ENCODE measurements at places on chromosomes 7 and 10.

DNA sequence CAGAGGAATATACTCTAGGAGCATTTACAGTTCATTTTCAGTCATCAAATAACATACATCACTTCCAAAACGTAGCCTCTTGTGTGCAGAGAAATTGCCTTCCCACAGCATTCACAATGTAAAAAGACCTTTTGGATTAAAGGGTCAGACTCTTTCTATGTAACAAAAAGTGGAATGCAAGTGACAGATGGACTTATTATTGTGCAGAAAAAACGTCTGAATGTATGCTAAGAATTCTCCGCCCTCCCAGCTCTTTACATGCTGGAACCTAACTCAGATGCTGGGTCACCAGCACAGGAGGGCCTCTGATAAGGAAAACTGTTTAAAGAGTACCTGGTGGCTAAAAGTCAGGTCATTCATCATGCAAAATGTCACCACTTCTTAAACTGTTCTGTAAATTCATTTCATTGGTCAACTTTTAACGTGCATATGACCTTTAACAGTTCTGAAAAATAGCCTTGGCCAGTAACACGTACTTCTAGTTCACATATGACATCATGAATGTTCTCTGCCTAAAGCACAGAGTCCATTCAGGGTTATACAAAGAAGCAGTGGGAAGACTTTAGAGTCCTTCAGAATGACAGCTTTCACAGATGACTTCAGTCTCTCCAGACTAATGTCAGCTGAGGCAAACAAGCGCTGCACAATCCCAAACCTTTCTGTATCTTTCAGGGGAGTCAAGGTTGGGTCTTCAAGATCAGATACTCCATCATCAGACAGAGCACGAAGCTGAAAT lies 58.6 kb downstream of the GSDME start:
- no peak overlapping the region for H3K4me3 ChIP-seq
- H3K27ac ChIP-seq = no peak overlapping the region
- no peaks in the 10 kb centered on the region for H3K27me3 ChIP-seq
- no peak for DNase-seq
- H3K36me3 ChIP-seq = no peaks in the 10 kb centered on the region

DNA sequence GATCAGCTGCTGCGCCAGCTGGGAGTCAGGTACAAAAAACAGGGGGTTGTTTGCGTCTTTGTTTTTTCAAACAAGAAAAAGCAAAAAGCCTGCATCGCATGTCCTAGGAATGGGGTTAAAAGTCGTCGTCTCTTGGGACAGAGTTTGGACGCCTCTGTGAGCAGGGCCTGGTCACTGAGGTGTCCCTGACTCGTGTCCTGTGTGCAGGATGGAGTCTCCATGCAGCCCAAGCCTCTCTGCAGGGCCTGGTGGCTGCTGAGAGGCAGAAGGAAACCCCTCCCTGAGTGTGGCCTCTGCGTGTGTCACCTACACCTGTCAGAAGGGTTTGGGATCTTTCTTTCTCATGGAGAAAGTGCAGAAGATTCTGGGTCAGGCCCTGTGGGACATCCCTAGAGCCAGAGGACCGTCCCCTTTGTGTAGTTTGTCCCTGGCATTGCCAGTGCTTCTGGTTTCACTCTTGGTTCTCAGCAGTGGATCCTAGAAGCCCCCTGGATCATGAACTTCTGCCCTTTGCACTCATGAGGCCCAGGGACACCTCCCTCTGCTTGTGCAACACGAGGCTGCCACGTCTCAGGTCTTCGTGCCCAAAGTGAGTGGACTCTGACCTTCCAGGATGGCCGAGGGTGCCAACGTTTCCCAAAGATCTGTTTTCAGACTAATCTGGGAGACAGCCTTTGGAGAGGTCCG lies 75.0 kb downstream of the PRKAG2 start:
- peaks cover 46% of the 10 kb centered on the region for H3K27me3 ChIP-seq
- no peaks in the 10 kb centered on the region for H3K36me3 ChIP-seq
- DNase-seq = no peak
- no peak overlapping the region for H3K27ac ChIP-seq

DNA sequence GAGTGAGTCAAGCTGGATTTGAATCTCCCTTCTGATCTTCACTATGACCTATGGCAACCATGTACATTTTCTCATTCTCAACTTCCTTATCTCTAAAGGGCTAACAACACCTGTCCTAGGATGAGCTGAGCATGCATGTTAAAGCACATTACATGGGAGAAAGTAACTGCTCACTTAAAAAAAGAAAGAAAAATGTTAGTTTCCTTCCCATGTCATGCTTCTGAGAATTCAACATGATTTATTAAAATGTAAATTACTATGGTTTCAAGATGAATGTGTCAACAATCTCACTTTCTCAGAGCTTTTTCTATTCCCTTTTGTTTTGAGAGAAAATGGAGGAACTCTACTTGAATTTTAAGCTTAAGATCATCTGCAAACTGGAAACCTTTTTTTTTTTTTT lies 295.3 kb downstream of the SKIDA1 start:
- H3K4me3 ChIP-seq = no peak overlapping the region
- H3K36me3 ChIP-seq = no peaks in the 10 kb centered on the region
- no peak for DNase-seq
- no peak overlapping the region for H3K27ac ChIP-seq

- no peak within 1 kb of the TSS for H3K27ac ChIP-seq
- no peaks in the 10 kb centered on the region for H3K4me1 ChIP-seq
- H3K27me3 ChIP-seq = no peaks in the 10 kb centered on the region
- H3K36me3 ChIP-seq = no peaks in the 10 kb centered on the region
These were observed at the start of gene C10orf67 for GRCh38 chr10:23344241-23344841. C10orf67 (minus strand) TSS chr10:23344797; CDS start chr10:23344774, 23 bp downstream.

- H3K4me3 ChIP-seq = no peak overlapping the region
- H3K27ac ChIP-seq = no peak overlapping the region
- no peak for DNase-seq
- H3K36me3 ChIP-seq = peaks cover 15% of the 10 kb centered on the region
These were observed 11.8 kb upstream of the PRKAR1B start for GRCh38 chr7:738723-739454.

DNA sequence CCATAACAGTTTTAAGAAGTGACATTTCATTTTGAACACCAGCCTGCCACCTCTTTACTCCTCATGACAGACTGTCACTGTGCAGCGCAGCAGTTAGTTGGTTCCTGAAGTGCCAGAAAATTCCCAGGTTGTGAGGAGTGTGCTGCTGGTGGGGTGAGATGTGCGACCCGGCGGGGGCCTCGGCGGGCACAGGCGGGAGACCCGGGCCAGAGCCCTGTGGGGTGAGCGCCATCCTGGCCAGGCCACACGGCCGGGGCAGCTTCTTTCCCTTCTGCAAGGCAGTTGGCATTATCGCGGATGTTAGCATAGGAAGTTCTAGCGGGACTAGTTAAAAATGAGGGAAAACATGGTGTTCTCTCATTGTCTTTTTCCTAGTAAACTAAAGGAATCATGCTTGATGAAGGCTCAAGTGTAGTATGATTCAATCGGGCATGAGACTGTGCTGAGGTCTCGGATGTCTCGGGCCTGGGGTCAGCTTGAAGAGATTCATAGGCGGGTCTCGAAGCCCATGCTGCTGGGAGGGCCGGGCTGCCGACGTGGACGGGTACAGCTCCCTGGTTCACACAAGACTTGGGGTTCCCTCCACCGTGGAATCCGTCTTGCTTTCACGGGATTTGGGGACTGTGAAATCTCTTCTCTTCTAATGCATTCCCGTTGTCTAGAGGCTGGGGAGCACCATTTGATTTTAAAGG lies 56.1 kb downstream of the MGMT start:
- H3K4me1 ChIP-seq = no peaks in the 10 kb centered on the region
- H3K27ac ChIP-seq = no peak overlapping the region
- H3K27me3 ChIP-seq = no peaks in the 10 kb centered on the region
- no peaks in the 10 kb centered on the region for H3K36me3 ChIP-seq

GRCh38 chr7:90320801-90321494 lies at the start of gene FAM237B:
FAM237B (minus strand) TSS chr7:90321304; CDS start chr7:90319748, 1,556 bp downstream.
- DNase-seq = no peak
- H3K4me1 ChIP-seq = no peaks in the 10 kb centered on the region
- no peaks in the 10 kb centered on the region for H3K36me3 ChIP-seq
- H3K4me3 ChIP-seq = no peak within 1 kb of the TSS
- H3K27me3 ChIP-seq = no peaks in the 10 kb centered on the region
- H3K27ac ChIP-seq = no peak within 1 kb of the TSS

DNA sequence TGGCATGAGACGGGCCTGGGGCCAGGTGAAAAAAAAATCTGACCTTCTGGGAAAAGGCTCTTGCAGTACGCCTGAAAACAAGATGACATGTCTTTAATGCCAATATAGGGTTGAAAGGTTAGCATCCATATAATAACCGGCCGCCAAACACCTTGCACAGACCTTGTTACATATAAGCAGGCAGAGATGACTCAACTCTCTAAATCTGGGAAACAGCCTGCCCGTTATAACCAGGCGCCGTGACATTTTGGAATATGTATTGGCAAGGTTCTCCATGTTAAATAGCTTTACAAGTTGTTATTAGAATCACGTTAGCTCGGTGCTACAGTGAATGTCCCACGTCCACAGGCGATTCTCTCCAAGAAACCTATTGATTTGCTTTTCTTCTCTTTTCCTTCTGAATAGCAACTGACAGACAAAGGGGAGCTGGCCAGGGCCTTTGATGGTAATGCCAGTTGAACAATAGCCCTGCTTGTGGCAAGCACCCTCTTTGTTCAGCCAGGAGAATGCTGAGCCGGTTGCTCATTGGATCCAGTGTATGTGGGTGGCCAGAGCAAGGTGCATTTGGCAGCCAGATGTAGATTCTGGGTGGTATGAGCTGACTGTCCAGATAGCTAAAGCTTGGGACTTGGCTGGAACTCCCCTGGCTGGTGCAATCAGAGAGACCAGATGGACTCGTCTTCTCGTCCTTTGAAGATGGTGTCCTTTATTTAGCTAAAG lies 80.1 kb upstream of the AUTS2 start:
- H3K4me1 ChIP-seq = no peaks in the 10 kb centered on the region
- no peak for DNase-seq
- H3K36me3 ChIP-seq = no peaks in the 10 kb centered on the region
- no peak overlapping the region for H3K27ac ChIP-seq
- no peaks in the 10 kb centered on the region for H3K27me3 ChIP-seq
- H3K4me3 ChIP-seq = no peak overlapping the region

DNA sequence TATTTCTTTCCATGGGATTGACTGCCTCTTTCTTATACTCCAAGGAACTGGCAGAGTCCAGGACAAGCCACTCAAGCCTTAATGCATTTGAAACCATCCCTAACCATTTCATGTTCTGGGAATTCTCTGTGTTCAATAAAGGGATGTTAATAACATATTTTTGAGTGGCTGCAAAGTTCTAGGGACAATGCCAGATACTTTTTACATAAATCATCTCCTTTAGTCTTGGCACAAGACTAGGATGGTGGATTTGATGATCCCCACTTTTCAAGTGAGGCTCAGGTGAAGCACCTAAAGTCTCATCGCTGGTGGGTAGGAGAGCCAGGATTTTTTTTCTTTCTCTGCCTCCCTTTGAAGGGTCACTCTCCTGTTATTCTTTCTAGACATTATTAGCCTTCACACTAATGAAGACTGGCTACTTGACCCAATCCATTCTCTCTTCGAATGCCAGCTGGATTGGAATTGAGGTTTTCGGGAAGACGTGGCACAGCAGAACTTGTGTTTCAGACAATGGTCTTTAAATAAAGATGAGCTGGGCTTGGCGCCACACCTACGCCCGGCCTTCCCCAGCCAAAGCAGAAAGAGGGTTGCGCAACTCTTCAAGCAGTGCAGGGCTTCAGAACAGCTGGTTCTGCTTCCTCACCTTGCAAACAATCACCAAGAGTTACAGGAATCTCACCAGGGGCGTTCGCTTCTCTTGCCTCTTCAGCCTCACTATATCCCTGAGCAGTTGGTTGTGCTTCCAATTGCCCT lies 73.8 kb upstream of the BMPER start:
- DNase-seq = no peak
- H3K4me1 ChIP-seq = no peaks in the 10 kb centered on the region
- no peak overlapping the region for H3K4me3 ChIP-seq
- no peaks in the 10 kb centered on the region for H3K27me3 ChIP-seq
- H3K27ac ChIP-seq = no peak overlapping the region

DNA sequence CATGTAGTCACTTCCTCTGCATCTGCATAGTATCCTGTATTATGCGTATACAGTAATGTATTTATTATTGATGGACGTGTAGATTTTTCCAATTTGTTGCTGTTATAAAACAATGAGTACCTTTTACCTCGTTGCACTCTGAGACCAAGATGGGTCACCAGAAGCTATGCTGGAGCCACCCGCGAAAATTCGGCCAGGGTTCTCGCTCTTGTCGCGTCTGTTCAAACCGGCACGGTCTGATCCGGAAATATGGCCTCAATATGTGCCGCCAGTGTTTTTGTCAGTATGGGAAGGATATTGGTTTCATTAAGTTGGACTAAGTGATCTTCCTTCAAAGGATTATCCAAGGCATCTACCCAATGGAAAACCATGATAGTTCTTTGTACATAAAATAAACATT lies 1.0 kb downstream of the PSMC2 start:
- peak overlapping the region; percentile 96 for H3K4me3 ChIP-seq
- H3K4me1 ChIP-seq = peaks cover 23% of the 10 kb centered on the region
- H3K36me3 ChIP-seq = 0 out of 2 replicates have a peak, but pooled peaks cover 7% of the 10 kb centered on the region
- H3K27ac ChIP-seq = no peak overlapping the region
- no peak for DNase-seq

DNA sequence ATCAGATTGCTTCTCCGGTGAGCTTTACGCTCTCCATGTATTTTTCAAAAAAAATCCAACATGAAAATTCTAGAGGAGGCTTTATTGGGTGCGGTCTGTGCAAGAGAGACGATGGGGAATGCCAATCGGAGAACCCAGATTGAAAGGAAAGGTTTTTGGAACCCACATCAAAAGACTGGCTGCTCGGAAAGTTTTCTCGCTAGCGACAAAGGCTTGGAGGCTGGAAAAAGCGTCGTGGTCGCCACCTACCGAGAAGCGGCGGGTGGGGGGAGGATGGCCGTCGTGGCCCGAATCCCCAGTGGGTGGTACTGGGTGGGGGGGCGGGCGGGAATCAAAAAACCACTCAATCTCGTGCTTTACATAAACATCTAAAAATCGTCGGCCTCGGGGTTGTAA lies 1.1 kb upstream of the GTF2I start:
- peak; percentile 36 for DNase-seq
- peak overlapping the region; percentile 76 for H3K4me3 ChIP-seq
- H3K36me3 ChIP-seq = no peaks in the 10 kb centered on the region
- H3K4me1 ChIP-seq = peaks cover 9% of the 10 kb centered on the region

- no peak overlapping the region for H3K27ac ChIP-seq
- no peak overlapping the region for H3K4me3 ChIP-seq
- H3K36me3 ChIP-seq = no peaks in the 10 kb centered on the region
These were observed 118.0 kb downstream of the PRKAG2 start for GRCh38 chr7:151758622-151759540.

GRCh38 chr7:112105584-112106530 lies 100.3 kb downstream of the DOCK4 start:
- no peaks in the 10 kb centered on the region for H3K36me3 ChIP-seq
- H3K27me3 ChIP-seq = no peaks in the 10 kb centered on the region

DNA sequence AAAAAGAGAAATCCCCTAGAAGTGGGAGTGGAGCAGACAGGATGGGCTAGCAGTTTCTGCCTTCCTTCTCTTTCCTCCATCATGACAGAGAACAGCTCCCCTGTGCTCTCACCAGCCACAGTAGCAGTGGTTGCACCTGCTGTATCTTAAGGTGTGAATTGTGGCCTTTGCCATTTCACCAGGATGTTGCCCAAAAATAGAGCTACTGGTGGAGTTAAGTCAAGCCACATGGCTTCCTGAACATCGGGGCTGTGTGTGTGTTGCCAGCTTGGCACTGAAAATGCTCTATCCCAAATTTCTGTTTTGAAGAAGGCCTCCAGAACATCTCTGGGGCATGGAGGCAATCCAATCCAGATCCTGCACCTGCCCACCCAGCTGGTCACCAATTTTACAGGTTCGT lies 348.7 kb downstream of the EXOC4 start:
- peaks cover 6% of the 10 kb centered on the region for H3K4me1 ChIP-seq
- DNase-seq = peak; percentile 52
- no peaks in the 10 kb centered on the region for H3K36me3 ChIP-seq
- no peak overlapping the region for H3K27ac ChIP-seq
- H3K4me3 ChIP-seq = no peak overlapping the region
